Stimulated activated CD8-positive, alpha-beta memory T cell treated with anti-CD3 and anti-CD28 coated beads, Interleukin-15, amount 100 ng/mL, for 4 hours (primary cell): ENCODE measurements at places on chromosomes 13 and 19.
A peak's percentile ranks its signal among the peaks of the same experiment; 100 is the strongest.

DNA sequence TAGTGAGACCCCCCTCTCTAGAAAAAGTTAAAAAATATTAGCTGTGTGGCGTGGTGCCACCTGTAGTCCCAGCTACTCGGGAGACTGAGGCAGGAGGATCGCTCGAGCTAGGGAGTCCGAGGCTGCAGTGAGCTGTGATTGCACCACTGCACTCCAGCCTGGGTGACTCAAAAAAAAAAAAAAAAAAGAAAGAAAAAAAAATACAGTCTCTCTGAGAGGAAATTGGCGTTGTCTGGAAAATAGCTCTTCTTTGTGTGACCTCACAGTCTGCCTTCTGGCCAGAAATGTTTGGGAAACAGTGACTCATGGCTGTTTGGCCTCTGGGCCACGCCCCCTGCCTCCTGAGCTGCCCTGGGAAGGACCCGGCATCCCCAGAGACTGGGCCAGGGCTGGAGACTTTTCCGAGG lies 10.7 kb downstream of the MARCHF2 start:
- no peak for DNase-seq

DNA sequence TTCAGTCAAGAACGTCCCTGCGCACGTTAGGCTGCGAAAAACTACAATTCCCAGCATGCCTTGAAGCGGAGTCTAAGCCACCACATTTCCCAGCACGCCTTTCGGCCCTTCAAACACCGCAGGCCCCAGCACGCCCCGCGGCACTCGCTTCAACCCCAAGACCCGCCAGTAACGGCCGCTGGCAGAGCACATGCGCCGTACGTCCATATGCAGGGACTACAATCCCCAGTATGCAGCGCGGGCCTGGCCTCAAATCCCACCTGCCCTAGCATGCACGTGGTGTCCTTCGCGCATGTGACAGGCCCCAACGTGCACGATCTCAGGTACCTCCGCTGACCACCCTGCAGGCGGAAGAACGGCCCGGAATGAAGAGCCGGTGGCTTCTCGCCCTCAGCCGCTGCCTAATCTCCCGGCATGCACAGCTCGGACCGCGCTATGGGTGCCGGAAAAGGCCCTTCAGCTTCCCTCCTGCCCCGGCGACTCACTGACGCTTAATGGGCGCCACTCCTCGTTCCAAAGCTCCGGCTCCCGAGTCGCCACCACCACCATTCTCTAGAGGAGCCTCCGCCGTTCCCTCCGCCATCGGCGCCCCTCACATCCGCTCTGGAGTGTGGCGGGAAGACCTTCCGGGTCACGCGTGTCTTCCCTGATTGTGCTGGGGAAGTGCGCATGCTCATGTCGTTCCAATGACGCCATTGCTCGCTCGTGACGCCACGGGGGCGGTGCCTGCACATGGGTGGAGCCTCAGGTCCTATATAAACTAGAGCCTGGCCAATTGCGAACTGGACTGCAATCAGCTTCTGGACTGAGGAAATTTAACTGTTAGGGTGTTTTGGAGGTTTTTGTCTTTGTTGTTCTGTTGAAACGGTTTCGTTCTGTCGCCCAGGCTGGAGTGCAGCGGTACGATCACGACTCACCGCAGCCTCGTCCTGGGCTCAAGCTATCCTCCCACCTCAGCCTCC lies at the start of gene DUS3L:
Gene DUS3L (minus strand): TSS at position 605 of the 962 bp plus-strand sequence. CDS start 22 bp downstream, at position 583.
- DNase-seq: peak; percentile 91

GRCh38 chr13:111537843-111538499 lies 217.5 kb downstream of the TEX29 start:
- no peak for DNase-seq

GRCh38 chr13:108895220-108895704 lies 265.9 kb downstream of the MYO16 start:
- no peak for DNase-seq

GRCh38 chr13:94674609-94675348 lies 37.6 kb downstream of the SOX21 start:
- DNase-seq: no peak

- DNase-seq: no peak
Observed at GRCh38 chr13:58500938-58501337, 869.4 kb downstream of the PCDH17 start.

DNA sequence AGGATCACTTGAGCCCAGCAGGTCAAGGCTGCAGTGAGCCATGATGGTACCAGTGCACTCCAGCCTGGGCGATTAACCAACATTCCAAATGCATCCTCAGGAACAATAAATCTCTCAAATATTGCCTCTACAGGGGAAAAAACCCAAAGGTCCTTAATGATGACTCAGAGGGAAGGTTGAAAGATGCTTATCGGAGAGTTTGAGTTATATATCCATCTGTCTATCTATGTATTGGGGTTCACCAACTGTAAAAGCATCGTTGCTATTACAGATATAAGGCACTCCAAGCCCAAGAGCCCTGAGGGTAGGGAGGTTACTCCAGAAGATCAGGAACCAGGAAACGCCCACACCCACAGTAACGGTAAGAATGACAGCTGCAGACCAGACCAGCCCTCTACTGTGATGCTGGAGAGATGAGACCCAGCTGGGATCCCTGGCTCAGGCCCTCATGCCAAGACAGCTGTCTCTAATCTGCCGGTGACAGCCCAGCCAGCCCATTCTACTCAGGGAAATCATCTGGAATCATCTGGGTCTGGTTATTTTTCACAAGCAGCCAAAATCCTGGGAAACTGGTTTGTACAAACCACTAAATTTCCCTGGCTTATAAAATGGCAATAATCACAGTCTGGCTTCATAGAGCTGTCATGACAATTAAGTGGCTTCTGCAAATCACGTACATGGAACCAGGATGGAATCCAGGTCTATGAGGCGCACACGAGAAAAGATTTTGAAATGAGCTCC lies 23.8 kb downstream of the TEX101 start:
- no peak for DNase-seq

DNA sequence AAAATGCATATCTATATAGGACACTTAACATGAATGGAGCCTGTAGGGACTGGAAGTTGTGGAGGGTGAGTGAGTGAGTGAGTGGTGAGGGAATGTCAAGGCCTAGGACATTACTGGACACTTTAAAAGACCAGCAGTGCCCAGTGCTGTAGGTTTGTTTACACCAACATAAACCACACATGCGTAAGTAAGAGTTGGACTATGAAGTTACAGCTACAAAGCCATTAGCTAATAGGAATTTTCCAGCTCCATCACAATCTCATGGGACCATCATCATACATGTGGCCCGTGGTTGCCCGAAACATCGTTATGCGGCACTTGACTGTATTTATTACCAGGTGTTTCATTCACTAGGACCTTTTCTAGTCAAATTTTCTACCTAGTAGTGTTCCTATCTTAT lies 49.2 kb downstream of the LATS2 start:
- DNase-seq: no peak

DNA sequence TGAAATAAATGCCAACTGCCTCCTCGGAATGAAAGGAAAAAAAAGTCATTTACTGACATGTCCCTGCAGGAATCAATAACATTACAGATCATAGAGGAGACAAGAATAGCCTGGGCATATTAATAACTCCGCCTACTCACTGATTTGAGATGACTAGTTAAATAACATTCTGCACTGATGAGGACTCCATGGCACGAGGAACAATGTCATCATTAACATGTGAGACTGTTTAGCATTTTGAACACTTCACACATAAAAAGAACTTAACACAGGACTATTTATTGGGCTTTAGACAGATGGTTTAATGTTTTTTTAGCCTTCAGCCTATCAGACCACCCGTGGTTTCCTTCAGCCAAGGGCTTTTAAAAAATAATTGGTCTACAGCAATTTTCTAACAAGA lies 170.1 kb downstream of the OLFM4 start:
- no peak for DNase-seq

GRCh38 chr13:104534847-104535246 lies 1468.6 kb upstream of the SLC10A2 start:
- no peak for DNase-seq

DNA sequence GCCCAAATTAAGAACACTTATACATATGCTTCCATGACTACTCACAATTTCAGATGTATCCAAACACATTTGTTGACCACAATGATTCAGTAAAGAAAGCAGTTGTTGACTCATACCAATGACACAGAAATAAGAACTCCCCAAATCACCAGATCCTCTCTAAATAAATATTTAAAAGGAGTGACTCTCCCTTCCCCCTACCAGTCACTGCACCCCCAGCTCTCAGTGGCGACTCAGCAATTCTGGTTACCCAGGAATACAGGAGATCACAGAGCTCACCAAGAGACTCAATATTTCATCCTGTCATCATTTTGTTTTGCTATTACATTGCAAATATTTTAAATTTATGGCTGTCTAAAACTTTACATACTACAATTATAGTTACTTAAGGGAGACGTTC lies 131.5 kb downstream of the RGCC start:
- DNase-seq: no peak

GRCh38 chr19:10416083-10416379 lies 4.3 kb upstream of the PDE4A start:
- no peak for DNase-seq

- DNase-seq: no peak
Observed at GRCh38 chr13:35557475-35557874, 81.0 kb upstream of the MAB21L1 start.

DNA sequence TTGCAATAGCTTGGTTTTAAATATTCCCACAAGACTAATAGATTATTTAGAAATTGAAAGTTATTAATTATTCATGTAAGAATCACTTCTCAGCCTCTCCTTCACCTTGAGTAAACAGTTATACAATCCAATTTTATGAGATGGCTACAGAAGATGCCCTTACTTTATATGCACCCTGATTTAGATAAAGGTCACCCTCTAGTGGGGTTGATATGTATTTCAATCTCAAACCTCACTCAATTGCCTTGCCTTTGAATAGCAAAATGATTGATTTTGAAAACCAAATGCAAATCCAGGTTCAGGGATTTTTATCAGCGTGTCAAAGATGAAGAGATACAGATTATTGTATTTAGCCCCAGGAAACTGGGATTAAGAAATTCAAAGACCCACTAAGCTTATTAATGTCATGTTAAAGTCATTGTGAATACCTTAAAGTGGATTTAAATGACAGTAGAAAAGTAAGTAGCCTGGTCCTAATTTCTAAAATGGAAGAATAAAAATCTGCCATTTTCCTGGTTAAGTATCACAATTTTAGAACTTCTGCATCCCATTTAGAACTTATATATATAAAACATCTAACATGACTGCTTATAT lies 305.1 kb downstream of the ITGBL1 start:
- DNase-seq: no peak

DNA sequence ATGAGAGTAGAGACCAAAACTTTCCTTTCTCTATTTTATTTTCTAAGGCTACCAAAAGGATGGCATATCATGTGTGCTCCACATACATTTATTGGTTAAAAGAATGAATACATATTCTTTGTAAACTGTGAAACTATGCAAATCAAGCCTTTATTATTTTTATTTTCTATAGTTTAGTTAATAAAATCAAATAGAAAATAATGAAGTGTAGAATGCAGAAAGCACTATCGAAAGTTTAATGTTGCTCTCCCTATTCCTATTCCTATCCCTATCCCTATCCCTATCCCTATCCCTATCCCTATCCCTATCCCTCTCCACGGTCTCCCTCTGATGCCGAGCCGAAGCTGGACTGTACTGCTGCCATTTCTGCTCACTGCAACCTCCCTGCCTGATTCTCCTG lies 60.3 kb downstream of the ZNF100 start:
- DNase-seq: no peak

GRCh38 chr13:21458451-21458812 lies 671 bp downstream of the ZDHHC20 start:
- peak; percentile 27 for DNase-seq

- DNase-seq: no peak
Observed at GRCh38 chr13:30665638-30666037, 47.9 kb downstream of the USPL1 start.

GRCh38 chr13:113756441-113757097 lies 2.5 kb upstream of the TMEM255B start:
- no peak for DNase-seq

GRCh38 chr13:44347949-44348348 lies 25.7 kb upstream of the SERP2 start:
- DNase-seq: no peak

DNA sequence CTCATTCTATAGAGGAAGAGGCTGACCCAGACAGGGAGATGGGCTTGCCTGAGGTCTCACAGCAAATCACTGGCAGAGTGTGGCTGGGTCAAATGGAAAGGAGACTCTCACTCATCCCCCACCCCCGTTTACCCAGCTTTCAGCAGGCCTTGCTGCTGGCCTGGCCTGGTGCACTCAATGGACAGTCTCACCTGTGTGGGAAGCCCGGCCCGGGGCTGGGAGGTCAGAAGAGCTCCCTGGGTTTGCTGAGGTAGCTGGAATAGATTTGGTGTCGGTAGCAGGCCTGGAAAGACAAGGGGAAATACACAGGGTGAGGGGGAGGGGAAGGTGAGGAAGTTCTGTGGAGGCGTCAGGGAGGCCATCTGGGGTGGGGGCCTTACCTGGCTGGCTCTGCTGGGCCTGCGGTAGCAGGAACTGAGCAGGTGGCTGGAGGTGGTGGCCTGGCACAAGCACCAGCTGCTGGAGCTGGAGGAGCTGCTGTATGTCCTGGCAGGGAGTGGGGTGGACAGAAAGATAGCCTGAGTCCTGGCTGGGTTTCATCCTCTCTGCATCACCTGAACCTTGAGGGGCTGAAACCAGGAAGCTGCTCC lies 23.5 kb downstream of the ZNF574 start:
- DNase-seq: no peak

- no peak for DNase-seq
Observed at GRCh38 chr13:26222520-26223046, 469 bp upstream of the RNF6 start.

DNA sequence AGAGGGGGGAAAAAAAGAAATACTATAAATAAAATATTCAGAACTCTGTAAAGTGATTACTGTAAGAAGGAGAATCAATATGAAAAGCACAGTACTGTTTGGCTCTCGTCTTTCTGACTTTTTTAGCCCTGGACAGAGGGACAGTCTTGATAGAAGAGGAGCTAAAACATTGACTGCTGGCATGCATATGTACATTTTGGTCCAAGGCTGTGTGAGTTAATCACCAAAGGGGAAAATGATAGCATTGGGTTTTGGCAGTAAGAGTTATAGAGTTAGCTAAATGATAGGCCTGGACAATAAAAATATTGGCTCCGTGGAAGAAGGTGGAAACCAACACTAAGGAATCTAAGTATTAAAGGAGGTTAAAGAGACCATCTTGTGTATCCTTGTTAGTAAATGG lies 50.3 kb downstream of the RAP2A start:
- DNase-seq: no peak

DNA sequence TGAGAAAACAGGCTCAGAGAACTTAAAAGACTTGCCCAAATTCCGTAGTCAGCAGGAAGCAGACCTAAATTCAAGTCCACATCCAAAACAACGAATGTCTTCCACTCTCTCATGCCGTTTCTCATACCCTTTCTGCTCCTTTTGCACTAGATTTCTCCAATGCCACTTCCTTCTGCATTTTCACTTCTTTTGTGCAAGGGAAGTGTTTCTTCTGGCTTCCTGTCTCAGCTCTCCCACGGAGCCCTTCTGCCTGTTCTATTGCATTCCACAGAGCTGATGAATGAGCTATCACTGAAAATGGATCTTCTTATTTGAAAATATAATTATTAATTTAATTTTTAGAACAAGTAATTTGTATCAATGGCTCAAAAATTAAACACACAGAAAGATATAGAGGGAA lies 56.1 kb upstream of the STK24 start:
- no peak for DNase-seq

GRCh38 chr19:2221918-2222317 lies 14.2 kb downstream of the PLEKHJ1 start:
- no peak for DNase-seq

- DNase-seq: no peak
Observed at GRCh38 chr19:58514564-58515022, 2.8 kb upstream of the SLC27A5 start.

- DNase-seq: no peak
Observed at GRCh38 chr19:2441096-2441752, 13.8 kb upstream of the TIMM13 start.
